DMS53 (cell line): ENCODE measurements at places on chromosomes 4 and X.

DNA sequence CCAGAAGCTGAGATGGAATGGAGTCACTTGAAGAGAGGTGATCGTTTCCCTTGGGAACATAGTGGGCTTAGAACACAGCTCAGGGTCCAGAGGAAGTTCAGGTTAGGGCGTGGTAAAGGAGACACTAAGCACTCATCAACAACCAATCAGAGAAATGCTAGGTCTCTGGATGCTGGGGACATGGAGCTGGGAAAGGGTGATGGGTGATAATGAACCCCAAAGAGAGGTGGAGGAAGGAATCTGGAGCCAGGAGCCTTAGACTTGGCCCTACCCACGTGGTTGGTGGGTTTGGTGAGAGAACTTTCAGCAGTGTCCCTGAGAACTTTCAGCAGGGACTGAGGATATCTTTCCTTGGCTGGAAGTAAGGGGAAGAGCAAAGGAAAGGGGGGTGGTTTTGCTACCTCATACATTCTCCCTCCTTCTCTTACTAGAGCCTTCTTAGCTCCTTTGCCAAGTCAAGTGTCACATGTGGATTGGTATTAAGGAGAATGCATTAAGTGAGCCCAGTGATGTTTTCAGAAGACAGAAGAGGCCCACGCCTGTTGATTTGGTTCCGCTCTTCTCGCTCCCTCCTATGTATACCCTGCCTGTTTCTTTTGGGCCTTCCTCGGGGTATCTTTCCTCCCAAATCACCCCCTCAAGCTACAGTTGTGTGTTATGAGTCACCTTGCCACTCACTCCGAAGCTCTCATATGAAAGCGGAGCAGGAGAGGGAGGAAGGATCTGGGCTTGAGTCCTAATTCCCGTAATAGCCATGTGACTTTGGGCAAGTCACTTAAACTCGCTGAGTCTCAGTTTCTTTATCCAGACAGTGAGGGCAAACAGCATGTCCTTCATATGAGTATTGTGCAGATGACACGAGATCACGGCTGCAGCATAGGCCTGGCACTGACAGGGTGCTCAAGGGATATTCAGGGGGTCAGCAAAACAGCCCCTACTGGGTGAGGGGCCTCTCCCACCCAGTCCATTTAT, 63.1 kb downstream of the TSC22D3 start:
- no peak for DNase-seq

GRCh38 chr4:88533937-88534750, 10.6 kb upstream of the PYURF start:
- no peak for DNase-seq

DNA sequence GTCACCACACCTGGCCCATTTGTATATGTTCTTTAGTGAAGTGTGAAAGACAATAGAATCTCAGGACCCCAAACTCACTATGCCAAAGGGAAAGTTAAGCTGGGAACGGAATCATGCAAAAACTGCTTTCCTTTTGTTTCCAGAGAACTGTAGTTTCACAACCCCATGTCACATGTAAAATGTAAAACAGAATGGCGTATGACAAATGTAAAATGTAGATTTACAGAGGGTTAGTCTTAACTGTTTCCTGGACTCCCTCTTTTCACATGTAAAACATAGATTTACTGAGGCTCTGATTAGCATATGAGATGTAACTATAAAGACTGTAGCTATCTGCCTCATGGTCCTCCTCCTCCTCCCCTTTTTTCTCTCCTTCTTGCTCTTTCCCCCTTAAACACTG, 66.3 kb downstream of the ABLIM2 start:
- no peak for DNase-seq

DNA sequence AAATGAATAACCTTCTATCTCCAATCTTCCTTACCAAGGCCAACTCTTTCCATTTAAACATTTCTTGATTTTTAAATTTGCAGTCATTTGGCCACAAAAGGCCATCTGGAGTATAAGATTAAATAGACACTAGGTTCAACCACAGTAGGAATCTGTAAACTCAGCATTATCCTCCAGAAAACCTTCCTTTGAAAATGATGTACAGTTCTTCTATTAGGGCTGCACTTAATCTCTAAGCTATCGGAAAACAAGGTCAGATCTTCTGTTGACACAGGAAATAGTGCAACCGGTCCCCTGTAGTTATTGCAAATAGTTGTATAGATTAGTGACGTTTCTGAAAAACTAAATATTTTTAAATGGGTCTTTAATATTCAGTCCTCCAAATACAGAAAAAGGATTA, 359.0 kb upstream of the ATOH1 start:
- DNase-seq, result peak; percentile 11

- DNase-seq, result no peak
Observed at GRCh38 chrX:13763489-13763888, 28.9 kb downstream of the OFD1 start.

- DNase-seq, result no peak
Observed at GRCh38 chrX:82029571-82030218, 827.8 kb downstream of the SH3BGRL start.

GRCh38 chr4:169601016-169601771, 11.2 kb downstream of the NEK1 start:
- no peak for DNase-seq

- DNase-seq, result peak; percentile 77
Observed at GRCh38 chr4:5142726-5143125, 91.4 kb downstream of the STK32B start.

DNA sequence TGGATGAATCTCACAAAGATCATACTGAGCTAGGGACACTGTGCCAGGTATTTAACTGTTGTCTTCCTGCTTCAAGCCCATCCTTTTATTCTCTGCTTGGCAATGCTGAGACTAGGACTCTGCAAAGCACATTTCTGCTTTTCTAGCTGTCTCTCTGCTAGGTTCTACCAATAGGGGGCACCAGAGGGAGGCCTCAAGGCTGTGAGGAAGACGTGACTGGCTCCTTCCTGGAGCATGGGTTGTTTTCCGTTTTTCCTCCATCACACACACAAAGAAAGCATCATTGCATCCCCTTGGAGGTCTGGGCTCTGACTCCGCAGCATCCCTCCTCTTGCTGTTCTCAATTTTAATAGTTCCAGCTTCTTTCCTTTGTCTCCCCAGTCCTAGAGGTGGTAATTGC, 10.9 kb upstream of the DCTD start:
- DNase-seq, result peak; percentile 33

- DNase-seq, result no peak
Observed at GRCh38 chr4:69089388-69089787, 6.9 kb upstream of the UGT2B7 start.

DNA sequence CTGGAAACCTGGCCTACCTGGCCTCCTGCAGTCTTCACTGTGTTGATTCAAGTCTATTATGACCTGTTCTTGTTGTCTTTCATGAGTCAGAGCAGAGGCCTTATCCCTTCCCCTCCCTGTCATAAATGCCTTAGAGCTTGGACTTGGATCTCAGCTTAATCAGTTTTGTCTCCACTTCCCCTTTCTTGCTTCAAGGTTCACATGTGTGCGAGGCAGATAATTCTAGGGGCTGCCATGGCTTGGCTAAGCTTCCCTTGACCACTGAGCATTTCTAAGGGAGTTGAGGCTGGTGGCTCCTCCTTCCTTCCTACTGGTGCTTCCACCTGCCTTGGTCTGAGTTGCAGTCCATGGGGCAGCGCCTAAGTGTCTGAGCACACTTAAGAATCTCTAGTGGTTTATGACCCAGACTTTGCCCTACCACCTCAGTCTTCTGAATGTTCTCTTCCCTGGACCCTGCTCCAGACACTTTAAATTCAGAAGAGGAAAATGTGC, 1.7 kb upstream of the HEPH start:
- DNase-seq, result no peak

- peak; percentile 6 for DNase-seq
Observed at GRCh38 chr4:57303012-57303751, 193.0 kb upstream of the IGFBP7 start.

- DNase-seq, result no peak
Observed at GRCh38 chr4:7160951-7161440, 31.3 kb upstream of the SORCS2 start.

- DNase-seq, result no peak
Observed at GRCh38 chrX:29834764-29835163, 380.6 kb upstream of the MAGEB2 start.

GRCh38 chr4:105976915-105977314, 81.6 kb downstream of the NPNT start:
- DNase-seq, result no peak

GRCh38 chrX:121581885-121582284, 534.5 kb downstream of the GLUD2 start:
- DNase-seq, result peak; percentile 58

- no peak for DNase-seq
Observed at GRCh38 chr4:78483811-78484210, 67.8 kb upstream of the ANXA3 start.

DNA sequence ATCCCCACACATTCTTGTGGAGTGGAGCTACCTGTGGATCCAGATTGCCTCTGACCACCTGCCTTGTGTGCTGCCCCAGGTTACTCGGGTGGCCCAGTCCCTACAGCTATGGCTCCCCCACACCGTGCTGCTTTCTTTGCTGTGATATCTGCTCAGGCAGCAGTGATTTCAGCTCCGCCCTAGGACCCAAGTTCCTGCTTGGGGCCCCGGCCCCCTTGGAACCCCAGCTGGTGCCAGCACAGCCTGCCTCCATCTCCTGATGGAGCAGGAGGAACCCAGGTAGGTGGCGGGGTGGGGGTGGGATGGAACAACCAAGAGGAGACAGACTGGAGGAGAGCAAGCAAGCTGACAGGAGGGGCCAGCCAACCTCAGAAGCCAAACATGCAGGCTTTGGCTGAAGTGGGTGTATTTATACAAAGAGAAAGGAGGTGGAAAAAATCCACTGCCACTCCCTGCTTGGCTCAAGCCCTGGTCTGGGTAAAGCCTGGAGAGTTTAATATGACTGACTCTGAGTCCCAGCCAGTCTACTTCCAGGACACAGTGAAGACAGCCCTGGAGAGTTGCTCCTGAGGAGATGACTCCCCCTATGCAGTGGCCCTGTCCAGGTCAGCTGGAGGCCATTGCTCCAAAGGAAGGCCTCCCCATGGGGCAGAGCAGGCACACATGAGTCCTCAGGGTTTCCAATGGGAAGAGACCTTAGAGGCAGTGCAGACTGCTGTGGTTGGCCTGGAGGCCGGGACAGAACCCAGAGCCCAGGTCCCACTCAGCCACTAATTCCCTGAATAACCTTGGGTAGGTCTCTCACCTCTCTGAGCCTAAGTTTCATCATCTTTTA, 197.1 kb upstream of the MAMLD1 start:
- DNase-seq, result no peak

DNA sequence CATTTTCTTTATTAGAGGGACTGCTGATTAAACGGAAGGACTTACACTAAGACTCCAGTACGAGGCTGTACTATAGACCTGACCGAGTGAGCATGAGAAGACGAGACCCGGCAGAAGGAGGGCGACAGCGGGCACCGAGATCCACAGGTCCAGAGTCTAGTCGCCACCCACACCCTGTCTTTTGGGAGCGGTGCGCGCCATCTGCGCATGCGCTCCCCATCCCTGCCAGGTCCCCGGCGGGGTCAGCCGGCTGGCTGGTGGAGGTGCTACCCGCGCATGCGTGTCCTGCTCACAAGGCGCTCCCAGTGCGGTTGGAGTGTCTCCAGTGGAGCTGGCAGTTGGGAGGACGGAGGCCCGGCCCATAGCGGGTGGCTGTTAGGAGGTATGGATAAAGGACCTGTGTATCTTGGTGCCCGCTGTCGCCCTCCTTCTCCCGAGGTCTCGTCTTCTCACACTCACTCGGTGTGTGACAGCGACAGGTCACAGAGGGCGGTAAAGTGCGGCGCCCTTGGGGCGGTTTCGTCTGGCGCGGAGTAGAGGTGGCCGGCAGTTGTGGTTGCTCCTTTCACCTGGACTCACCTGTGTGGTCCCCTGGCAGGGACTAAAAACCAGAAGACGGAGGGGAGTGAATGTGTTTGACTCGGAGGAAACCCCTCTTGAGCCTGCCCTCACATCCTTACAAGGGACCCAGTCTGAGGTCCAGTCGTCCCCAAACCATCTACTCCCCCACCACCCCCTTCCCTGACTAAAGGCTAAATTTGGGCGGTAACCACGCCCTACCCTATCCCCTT, 7.6 kb upstream of the HSD17B10 start:
- peak; percentile 94 for DNase-seq

- peak; percentile 34 for DNase-seq
Observed at GRCh38 chr4:109826719-109827118, 1.1 kb upstream of the RRH start.

DNA sequence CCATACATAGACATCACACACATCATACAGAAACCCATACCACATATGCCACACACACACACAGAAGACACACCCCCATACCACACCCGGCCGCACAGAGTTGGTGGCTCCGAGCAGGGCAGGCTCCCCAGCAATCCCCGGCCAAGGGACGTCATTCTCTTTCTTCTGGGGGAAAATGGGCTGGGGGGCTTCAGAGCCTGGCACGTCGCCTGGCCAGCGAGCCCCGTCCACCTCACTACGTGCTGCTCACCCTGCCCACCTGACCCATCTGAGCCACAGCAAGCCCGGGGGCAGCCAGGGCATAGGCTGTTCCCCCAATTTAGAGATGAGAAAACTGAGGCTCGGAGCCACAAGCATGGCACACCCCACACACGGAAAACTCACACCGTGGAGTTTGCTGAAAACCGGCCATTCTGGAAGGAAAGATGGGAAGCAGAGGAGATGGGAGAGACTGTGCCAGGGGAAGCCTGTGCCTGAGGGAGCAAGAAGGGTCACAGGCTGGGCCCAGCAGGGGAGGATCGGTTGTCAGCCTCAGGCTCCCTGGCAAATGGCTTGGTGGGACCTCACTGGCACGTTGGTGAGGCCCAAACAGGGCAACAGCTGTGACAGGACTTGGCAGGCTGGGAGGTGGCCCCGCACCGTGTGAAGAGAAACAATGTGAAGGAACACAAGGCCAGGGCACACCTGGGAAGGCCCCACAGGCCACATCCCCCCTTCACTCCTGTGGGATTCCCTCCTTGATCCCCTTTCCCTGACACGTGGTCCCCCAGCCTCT, 73.2 kb downstream of the JAKMIP1 start:
- peak; percentile 29 for DNase-seq

GRCh38 chrX:10011261-10011931, 44.2 kb downstream of the CLDN34 start:
- no peak for DNase-seq

DNA sequence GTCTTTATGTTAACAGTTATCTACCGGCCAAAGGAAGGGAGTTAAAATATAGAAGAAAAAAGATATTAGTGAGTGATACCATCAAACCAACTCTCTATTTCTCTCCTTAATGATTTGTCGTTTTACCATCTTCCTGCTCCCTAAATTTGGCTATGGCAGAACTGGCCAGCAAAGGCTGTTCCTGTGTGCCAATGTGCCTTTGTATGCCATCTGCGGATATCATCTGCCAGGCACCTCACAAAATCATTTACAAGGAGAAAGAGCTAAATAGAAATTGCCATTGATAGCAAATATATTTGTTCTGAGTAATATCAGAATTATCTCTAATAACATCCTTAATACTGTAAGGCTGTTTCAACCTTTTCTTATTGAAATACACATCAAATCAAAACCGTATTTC, 22.4 kb downstream of the GPM6A start:
- no peak for DNase-seq

- no peak for DNase-seq
Observed at GRCh38 chr4:123198706-123199105, 197.9 kb upstream of the SPRY1 start.
